ENCODE measurements at places on chromosomes 7 and 10.

GRCh38 chr10:42754155-42755027 lies 28.2 kb upstream of the BMS1 start:
- DNase-seq, result no peak

DNA sequence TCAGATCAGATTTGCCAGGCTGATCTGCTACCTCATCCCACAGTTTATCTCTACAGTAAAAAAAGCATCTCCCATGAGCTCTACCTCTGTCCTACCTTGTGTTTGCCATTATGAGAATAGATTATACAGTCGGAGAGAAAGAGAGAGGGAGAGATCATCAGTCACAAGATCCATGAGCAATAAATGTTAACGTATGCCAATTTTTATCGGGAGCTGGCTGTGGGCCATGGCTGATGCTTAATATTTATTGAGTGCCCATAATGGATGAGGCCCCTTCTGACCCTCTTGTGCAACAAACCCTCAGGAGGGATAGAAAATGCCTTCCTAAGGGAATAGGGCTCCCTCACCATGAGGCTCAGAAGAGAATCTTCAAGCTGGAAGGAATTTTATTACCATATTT lies 52.8 kb downstream of the C10orf90 start:
- no peak for DNase-seq

DNA sequence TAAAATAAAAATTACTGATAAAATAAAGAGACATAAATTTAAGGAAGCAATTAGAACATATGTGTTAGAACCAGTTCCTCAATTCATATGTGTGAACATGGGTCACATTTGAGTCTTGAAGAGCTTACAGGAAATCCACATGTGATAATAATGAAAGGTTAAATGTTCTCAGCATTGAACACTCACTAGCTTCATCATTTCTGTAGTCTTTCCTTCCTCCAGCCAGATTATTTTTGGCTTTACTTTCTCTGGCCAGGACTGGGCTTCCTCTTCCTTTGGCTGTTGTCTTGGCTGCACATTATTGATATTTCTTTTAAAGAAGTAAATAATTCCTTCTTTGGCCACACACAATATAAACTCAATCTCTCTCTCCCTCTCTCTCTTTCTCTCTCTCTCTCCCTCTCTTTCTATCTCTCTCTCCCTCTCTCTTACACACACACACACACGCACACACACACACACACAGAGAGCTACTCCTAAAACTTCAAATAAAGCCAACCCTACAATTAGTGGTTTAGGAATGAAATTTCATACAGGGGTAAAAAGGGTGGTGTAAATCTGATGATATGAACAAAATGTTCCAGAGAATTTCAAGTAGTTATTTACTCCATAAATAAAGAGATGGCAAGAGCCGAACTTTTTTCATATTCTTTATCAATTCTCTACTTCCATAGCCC lies 171.2 kb downstream of the REEP3 start:
- no peak for DNase-seq

DNA sequence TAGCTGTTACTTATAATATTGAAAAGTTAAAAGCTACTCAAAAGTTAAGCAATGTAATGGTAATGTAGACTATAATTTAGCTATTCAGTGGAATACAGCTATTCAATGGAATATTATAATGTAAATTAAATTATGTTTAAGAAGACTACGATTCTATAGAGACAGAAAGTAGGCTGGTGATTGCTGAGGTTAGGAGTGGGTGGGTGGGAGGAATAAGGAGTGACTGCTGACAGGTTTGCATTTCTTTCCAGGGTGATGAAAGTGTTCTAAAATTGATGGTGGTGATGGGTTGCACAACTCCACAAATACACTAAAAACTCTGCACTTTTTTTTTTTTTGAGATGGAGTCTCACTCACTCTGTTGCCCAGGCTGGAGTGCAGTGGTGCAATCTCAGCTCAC lies 21.4 kb downstream of the DENND2A start:
- DNase-seq, result no peak

- no peak for DNase-seq
These were observed 84.0 kb downstream of the ANLN start for GRCh38 chr7:36473454-36474282.

GRCh38 chr10:5711642-5712041 lies 27.0 kb downstream of the TASOR2 start:
- DNase-seq, result no peak

DNA sequence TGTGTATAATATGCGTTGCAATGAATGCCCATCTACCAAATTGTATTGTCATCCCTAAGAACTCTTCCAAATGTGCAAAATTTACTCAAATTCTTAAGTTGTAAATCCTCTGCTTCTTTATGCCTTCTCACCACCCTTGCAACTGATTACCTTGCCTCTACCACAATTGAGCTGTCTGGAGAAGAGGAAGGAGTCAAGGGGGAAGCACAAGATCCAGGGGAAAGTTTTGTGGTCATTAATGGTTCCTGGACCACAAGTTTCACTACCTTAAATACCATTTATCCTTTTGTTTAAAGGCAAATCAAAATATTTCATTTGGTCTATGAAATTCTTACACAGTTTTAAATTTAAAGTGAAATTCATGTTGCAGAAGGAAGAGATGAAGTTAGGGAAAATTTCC lies 16.7 kb downstream of the CRPPA start:
- DNase-seq, result no peak

- no peak for DNase-seq
These were observed 361.4 kb downstream of the KIF20B start for GRCh38 chr10:90062786-90063185.

DNA sequence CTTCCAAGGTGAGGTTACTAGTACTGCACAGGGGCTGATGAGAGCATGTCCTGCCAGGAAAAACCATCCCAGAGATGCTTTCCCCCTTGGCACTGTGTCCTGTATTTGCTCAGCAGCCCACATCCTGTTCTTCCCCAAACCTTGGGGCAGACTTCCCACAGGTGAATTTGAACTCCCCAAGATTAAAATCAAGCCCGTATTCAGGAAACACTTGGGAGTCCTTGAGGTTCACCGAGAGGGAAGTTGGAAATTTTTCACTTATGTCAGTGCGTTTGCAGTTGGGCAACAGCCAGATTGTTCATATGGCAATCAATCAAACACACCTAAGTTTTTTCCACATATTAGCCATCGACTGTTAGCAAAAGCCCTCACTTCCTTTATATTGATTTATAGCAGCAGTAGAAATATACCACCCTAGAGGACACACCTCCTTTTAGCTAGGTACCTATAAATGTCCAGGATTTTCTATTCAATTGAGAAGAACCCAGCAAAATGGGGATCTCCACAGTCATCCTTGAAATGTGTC lies at the start of gene DMBT1:
Gene DMBT1, plus strand, starts transcription at position 476 of the 526 bp plus-strand sequence. Its CDS starts 17 bp downstream, at position 493.
- no peak for DNase-seq

DNA sequence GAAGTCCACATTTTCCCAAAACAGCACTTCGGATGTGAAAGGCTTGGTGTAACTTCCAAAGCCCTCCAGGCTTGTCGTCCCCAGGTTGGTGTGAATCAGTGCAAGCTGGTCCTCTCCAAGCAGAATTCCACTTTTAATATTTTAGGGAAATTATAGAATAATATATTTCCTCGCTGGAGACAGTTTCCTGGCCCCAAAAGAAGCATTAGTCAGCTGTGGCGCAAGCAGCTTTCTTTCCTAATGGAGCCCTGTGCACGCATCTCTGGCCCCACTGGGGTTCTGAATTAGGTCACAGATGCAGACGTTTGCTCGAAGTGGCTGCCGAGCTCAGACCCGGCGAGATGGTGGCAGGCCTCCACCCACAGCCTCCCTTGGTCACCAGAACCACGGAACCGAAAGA lies 33.3 kb upstream of the MNX1 start:
- DNase-seq, result peak; percentile 87

Measured in AG10803 (cell line).